ENCODE measurements at places on chromosomes 2 and 18.

- DNase-seq, result no peak
These were observed 103.7 kb upstream of the NABP1 start for GRCh38 chr2:191574232-191574631.

DNA sequence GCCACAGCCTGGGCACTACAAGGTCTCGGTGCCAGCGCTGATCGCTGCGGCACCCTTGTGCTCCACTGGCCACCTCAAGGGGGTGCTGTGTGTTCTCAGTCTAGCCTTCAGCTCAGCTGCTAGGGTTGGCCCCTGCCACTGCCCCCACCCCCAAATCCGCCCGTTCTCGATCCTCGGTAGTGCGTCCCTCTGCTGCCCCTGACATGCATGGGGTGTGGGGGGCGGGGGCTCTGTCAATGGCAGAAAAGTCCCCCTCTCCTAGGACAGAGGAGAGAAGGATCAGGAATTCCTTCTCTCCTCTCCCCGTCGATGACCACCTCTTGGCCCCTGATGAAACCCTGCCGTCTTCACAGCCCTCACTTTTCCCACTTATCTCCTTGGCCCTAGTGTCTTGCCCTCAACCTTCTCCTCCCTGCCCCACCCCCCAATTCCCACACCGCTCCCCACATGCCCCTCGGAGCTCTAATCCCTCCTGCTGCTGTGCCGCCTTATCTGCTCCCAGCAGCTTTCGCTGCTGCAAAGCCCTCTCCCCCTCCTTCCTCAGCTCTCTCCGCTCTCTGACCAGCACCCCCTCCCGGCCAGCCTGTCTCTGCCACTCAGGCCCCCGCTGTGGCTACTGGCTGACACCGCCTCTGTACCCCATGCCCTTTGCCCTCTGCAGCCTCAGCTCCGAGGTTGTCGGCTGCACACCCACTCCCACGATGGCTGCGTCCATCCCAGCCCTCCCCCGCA, 4.3 kb upstream of the ASIC4 start:
- DNase-seq, result no peak

- DNase-seq, result no peak
These were observed 172.3 kb downstream of the PID1 start for GRCh38 chr2:229098801-229099200.

GRCh38 chr2:21041943-21042707, 1.7 kb downstream of the APOB start:
- no peak for DNase-seq

GRCh38 chr18:76483780-76484179, 11.3 kb downstream of the ZNF516 start:
- DNase-seq, result no peak

- DNase-seq, result no peak
These were observed 3.5 kb upstream of the FN1 start for GRCh38 chr2:215439404-215439803.

DNA sequence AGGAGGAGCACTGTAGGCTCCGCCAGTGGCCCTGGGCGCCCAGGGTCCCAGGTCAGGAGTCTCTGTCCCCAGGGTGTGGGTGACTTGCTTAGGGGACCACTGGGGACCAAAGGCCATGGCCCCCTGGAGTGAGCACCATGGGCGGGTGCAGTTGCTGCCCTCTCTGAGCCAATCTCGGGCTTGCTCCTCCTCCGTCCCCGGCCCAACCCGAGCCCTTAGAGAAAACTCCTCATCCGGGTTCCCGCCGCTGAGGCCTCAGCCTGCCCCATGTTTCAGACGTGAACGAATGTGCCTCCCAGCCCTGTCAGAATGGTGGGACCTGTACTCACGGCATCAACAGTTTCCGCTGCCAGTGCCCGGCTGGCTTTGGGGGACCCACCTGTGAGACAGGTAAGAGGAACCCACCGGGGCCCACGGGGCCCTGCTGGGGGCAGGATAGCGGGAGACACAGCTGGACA, 38.6 kb downstream of the SNED1 start:
- DNase-seq, result no peak

DNA sequence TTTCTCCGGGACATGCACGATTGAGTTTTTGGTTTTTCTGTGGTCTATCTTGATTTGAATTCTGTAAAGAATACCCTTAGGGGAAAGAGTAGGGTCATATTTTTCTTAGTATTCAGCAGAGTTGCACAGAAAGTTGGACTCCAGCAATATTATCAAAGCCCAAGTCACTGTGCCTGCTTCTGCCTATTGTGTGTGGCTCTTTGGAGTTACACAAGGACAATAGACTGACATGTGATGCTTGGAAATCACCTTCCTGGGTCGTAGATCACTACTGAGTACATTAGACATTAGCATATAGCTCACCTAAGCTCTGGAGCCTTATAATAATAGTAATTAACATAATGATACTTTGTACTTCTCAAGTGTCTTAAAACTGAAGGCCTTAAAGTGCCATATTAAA, 238.8 kb upstream of the FOSL2 start:
- no peak for DNase-seq
